ENCODE measurements at places on chromosomes 5 and 9.

DNA sequence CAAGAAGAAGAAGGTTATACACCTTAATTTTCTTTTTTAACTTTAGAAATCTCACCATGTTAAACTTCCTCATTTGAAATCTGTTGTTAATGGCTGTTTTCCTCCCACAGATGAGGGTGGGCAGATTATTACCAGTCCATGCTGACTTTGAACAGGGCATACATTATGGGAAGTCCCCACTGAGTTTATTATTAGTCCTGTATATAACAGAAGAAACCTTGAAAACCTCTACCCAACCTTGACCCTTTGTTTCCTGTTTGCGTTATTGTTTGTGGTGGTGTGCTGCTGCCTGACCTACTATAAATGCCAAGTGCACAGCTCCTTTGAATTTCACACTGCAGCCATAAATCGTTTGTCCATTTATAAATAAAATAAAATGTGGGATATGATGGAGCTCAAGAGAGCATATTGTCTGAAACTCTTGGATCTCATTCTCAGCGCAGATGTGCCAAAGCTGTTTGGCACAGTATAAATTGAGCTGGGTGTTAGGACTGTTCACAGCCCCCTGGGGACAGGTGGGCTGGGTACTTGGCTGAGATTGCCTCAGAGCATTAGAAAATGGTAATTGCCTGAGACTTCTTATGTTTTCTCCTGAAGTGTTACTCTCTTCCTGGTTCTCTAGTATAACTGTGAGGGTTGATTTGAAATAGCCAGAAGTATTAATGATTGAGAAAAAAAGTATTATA lies 139.6 kb downstream of the SPATA31D1 start:
- DNase-seq: no peak

DNA sequence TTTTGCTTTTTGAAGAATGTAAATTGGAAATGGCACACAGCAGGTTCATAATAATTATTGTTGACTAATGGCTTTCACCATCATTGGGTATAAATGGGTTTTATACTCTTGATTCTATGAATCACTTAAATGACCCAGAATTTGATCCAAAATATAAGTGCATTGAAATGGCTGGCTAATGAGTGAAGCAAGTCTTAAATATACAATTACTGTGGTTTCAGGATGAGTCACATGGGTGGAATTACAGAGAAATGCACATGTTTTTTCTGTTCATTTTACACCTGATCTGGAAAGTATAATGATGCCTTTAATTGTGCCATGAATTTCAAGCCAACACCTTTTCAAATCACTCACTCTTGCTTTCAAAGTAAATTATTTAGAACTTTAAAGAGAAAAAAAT lies 380.8 kb upstream of the CD180 start:
- no peak for DNase-seq

DNA sequence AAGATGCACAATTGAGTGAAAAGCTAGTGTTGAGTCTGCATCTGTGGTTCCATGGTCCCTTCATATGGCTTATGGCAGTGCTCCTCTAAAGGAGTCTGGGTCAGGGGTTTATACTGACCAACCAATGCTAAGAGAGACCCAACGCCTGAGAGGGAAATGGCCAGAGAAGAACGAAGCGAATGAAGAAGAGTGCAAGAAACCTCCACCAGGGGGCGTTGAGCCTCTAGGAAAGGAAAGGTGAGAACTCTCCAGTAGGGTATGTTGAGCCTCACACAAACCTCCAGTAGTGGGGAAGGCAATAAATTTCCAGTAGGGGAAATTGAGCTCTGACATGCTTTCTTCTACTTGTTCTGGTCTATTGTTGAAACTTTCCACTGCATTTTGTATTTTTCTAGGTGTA lies 470.6 kb downstream of the PRDM9 start:
- DNase-seq: no peak

GRCh38 chr9:34291023-34291422 lies 38.0 kb downstream of the KIF24 start:
- no peak for DNase-seq

DNA sequence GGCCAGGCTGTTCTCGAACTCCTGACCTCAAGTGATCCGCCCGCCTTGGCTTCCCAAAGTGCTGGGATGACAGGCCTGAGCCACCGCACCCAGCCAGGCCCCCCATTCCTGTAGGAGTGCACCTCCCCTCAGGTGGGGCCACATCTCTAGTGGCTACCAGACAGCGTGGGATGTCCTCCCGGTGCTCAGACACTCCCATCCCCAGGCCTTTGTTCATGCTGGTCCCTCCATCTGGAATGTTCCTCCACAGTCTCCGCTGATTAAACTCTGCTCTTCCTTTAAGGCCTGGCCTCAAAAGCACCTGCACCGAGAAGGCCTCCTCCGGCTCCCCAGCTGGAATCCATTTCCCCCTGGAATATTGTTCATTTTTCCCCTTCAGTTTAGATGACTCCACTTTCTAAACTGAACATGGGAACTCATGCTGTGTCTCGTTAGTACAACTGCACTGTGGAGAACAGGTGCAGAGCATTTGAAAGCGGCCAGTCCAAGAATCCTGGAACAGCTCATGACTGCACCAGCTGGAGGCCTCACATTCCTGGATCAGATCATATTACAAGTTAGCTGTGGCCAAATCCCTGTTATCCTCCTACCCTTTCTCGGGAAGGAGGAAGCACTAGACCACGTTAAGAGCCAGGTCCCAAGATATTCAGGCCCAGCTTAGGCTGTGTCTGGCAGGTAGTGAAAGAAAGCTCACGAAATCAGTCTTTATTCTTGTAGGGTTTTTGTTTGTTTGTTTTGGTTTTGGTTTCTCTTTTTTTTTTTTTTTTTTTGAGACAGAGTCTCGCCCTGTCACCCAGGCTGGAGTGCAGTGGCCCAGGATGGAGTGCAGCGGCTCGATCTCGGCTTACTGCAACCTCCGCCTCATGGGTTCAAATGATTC lies 10.8 kb upstream of the PRRC2B start:
- no peak for DNase-seq

GRCh38 chr5:58933891-58934628 lies 351.2 kb downstream of the RAB3C start:
- no peak for DNase-seq

- no peak for DNase-seq
These were observed 157.3 kb downstream of the KIAA0825 start for GRCh38 chr5:94461131-94461530.

DNA sequence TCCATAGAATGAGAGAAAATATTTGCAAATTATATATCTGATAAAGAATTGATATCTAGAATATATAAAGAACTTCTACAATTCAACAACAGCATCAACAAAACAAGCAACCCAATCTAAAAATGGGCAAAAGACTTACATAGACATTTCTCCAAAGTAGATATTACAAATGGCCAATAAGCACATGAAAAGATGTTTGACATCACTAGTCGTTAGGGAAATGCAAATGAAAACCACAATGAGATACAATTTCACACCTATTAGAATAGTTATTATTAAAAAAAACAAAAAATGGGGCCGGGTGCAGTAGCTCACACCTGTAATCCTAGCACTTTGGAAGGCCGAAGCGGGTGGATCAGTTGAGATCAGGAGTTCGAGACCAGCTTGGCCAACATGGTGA lies 24.4 kb downstream of the CATSPER3 start:
- DNase-seq: no peak

- DNase-seq: no peak
These were observed 209.5 kb downstream of the MEF2C start for GRCh38 chr5:88673253-88674105.

GRCh38 chr5:147452165-147452811 lies 57.6 kb downstream of the DPYSL3 start:
- DNase-seq: no peak

Measured in stimulated activated CD8-positive, alpha-beta memory T cell treated with anti-CD3 and anti-CD28 coated beads, Interleukin-7, amount 100 ng/mL, for 1 hour (primary cell).